ENCODE measurements at places on chromosomes 3 and 15.

- DNase-seq: no peak
These were observed 143.5 kb downstream of the P3H2 start for GRCh38 chr3:189977174-189977573.

GRCh38 chr15:39583596-39584265 is 2.9 kb downstream of the THBS1 start:
- DNase-seq: no peak

- DNase-seq: no peak
These were observed 17.1 kb upstream of the LZTFL1 start for GRCh38 chr3:45858809-45859543.

- DNase-seq: no peak
These were observed 25.6 kb downstream of the PRR23E start for GRCh38 chr3:127218454-127218922.

DNA sequence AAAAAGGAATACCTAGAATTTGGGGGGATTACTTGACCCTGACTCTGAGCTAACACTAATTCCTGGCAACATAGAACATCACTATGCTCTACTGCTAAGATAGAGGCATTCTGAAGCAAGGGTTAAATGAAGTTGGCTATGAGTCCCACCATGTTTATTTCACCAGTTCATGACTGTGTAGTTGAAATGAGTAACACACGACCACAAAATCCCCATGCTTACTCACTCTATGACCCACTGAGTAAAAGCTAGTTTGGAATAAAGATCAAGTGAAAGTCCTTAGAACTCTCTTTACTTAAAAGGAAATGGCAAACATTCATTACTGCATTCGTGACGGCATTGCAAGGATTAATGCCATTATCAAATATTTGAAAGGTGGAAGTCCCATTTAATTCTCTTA is 47.4 kb downstream of the MRPL46 start:
- DNase-seq: no peak

All from stimulated activated CD4-positive, alpha-beta T cell treated with anti-CD3 and anti-CD28 coated beads, TNF-alpha, amount 100 ng/mL, for 4 hours (primary cell).